Activated T-cell treated with anti-CD3 and anti-CD28 coated beads, Interleukin-2, amount 50 U/mL, for 24 hours (primary cell): ENCODE measurements at places on chromosomes 5 and 9.

DNA sequence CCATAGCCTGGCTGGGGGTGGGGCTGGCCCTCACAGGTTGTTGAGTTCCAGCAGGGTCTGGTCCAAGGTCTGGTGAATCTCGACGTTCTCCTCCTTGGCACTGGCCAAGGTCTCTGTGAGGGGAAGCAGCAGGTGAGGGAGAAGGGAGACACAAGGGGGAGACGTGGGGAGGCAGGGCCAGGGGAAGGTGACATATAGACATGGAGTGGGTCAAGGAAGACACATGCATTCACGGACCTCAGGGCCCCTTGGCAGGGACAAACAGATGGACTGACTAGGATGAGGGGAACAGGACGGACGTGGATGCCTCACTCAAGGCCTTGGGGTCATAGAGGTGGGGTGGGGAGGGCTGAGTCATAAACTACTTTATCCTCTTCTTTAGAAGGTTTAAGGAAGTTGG lies 7.7 kb downstream of the TPM2 start:
- DNase-seq, result no peak

GRCh38 chr5:122844910-122845228 lies 544 bp upstream of the SNX24 start:
- DNase-seq, result no peak

DNA sequence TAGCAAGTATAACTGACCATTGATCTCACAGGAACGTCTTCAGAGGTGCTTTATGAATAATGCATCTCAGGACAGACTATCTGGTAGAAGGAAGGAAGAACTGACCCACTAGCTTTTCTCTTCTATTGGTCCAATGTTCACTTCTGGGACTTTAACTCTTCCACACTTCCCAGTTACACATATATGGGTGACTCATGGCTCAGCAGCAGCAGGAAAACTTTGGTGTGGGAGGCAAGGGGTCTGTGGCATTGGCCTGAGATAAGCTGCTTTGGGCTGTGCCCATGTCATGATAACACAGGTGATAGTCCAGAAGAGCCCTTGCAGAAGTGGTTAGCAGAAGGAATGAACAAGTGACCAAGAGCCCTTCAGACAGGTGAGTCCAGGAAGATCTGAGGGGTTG lies 148.8 kb downstream of the RAB3C start:
- DNase-seq, result no peak

DNA sequence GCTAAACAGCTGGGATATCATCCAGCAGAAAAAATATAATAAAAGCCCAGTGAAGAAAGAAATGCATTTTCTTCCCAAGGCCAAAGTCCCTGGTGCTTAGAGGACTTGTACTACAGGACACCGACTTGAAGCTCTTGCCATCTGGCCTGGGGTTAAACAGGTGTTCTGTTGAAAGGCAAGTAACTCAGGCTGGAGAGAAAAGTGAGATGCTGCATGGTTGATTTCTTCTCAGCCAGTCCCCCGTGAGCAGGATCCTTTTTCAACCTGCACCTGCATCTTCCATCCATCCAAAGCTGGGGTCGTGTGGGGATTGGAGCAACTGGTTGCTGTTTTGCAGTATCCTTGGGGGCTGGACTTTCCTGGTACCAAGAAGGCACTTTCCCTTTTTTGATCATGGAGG lies 146.1 kb upstream of the RPS23 start:
- no peak for DNase-seq

- no peak for DNase-seq
These were observed 63.3 kb upstream of the TAF1L start for GRCh38 chr9:32698706-32699277.

- no peak for DNase-seq
These were observed 218.4 kb downstream of the ANXA1 start for GRCh38 chr9:73370053-73370452.

GRCh38 chr5:8721536-8721935 lies 824.3 kb downstream of the SEMA5A start:
- DNase-seq, result no peak

GRCh38 chr9:92564982-92565381 lies 29.2 kb upstream of the ECM2 start:
- DNase-seq, result no peak

DNA sequence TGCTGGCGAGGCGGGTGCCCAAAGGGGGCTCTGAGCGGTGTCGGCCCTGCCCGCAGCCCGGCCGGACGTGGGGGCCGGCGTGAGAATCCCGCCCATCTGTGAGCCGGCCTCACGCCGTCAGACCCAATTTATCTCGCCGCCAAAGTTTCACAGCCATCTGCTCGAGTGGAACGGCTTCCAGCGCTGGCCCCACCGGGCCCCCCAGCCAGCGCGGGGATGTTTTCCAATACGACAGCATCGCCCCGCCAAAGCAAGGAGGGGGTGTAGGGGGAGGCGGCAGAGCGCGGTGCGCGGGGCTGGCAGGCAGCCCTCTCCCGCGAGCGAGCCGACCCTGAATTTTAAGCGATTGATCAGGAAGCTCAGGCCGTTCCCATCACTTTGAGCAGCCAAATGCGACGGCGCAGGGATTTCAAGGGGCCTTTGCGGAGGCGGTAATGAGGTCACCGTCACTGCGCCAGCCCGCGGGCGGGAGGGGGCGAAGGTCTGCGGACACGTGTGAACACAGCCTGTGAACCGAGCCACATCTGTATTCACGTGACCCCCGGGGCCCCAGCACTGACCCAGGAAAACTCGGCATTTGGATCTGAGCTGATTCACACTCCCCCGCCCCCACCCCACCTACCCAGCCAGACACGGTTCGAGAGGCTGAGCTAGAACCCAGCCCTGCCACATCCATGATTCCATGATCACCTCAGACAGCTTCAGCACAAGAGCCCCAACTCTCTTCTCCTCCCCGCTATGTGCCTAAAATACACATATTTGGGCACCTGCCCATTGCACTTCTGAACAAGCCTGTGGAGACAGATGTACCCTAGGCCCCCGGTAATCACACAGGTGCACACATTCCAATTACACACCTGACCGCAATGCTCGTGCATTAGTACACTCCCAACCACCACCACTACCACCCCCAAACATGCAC lies 47.8 kb upstream of the PSD2 start:
- peak; percentile 71 for DNase-seq

DNA sequence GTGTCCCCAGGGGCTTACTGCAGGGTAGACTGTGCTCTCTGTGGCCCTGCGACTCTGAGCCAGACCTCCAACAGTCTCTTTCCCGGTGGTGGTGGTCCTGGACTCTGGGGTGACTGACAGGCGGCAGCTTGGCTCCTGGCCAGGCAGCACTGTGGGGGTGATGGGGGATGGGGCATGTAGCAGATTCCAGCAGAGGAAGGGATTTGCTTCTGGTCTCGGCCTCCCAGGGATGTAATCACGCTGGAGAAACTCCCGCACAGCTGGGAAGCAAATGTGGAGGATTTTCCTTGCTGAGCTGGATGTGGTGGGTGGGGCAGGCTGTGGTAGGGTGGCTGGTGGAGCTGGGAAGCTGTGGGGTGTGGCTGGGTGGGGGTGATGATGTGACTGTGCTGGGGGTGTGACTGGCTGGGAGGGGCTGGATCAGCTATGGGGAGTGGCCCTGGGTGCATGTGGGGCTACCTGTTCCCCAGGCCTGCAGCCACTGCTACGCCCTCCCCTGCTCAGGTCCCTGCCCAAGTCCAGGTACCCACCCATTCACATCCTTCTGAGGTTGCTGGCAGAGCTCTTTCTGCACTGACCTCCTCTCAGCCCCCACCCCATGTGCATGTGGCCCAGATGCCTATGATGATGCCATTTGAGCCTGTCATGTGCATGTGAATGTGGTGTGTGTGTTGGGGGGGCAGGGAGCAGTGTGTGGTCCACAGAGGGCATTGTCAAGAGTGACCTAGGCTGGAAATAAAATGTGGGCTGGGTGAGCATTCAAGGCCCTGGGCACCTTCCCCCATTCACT lies 3.8 kb downstream of the NDST1 start:
- no peak for DNase-seq

GRCh38 chr5:140044041-140044440 lies 942 bp upstream of the NRG2 start:
- no peak for DNase-seq

DNA sequence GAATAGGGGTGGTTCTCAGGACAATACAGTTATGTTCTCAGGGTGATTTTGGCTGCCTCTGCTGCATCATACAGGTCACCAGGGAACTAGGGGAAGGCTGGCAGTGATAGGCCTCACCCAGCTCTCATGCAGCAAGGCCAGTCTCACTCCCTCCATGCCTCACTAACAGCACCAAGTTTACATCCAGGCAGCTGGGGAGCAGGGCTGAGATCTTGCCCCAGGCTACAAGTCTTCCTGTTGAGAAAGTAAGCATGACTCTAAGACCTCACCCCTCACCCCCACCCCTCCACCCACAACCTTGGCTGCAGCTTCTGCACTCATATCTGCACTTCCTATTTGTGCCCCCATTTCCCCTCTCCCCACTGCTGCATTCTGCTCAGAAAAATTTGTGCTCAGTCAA lies 481.2 kb downstream of the ACTL7B start:
- no peak for DNase-seq

DNA sequence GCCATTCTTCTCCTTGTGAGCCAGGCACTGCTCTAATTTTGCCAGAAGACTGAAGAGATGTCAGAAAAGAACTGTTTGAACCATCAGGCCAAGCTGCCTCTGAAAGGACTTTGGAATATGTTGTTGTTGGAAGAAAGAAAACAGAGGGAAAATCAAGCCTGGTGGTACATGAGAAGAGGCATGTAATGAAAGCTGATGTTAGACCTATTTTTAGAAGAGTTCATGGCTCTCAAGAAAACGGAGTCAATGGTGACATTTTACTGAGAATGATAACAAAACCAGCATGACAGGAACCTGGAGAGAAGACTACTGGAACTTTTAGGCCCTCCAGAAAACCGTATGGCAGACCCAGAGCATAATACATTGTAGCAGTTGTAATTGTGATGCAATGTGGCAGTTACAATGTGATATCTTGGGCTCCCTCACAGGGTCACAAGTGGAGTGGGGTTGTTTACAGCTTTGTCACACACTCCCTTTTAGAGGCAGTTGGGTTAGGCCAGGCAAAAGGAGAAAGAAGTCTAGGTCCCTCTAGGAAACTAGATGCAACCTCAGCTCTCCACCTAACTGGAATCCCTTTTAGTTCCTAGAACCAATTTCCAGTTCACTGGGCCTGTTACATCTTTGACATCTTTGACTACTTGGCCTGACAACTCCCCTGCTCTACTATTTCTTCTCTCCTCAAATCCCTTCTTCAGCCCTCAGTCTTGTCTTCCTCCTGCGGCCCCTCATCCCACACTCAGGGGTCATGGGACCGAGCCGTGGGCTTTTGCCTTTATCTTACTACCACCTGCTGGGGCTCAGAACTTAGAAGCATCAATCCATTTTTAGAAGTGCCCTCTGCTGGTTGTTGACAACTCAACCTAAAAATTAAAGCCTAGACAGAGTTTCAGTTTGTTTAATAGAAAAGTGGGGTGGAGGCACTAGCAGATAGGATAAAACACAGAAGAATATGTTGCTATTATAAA lies 61.2 kb upstream of the JAK2 start:
- peak; percentile 37 for DNase-seq

DNA sequence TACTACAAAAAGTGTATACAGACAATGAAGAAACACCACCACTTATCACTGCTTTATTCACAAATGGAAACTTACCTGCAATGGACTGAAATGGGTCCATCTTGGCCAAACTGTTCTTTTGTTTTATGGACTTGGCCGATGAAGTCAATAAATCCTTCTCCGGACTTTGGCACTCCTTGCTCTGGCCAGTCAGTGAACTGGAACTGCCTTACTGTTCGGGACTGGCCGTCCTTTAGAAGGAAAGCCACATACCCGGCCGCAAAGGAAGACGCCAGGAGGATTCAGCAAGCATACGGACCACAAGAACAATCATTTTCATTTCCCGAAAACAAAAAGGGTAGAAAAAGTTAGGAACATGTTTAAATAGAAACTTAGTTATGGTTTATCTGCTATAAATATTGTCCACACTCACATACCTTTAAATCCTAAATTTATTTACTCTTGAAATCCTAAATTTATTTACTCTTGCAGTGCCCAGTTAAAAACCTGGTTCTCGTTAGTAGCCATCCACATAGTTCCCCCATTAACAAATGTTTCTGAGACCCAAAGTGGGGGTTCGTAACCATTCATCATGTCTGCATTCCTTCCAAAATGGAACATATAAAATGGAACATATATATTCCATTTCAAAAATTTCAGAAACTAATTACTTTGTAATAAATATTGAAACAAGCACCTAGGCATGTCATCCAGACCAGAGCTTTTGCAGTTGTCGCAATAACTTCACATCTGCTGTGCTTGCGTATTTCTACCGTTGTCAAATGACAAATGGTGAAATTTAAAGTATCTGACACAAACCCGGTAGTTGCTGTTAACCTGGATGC lies 532.1 kb upstream of the DMAC1 start:
- DNase-seq, result no peak

DNA sequence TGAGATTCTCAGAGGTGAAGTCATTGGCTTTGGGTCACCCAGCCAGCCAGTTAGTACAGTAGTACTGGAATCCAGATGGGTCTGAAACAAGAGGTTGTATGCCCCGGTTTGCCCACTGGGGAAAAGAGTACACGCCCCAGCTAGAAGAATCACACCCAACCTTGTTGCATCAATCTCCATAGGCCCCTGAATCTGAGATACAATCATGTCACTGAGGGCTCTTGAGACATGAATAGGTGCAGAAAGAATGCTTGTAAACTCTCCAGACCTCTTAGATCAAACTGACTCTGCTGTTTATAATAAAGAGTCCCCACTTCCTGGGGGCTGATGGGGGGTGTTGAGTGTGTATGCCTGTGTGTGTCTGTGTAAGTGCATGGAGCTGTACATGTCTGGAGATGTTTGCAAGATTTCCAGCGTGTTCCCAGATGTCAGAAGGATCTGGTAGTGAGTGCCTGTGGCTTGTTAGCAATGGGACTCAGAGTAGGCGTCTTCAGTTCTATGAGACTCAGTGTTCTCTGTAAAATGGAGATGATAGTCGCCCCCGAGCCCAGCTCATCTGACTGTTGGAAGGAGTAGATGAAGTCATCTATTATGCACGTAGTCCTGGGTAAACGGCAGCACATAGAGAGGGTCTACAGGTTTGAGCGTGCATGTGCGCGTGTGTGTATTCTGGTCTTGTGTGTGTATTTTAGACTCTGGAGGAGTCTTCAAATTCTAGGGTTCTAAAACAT lies 48.2 kb downstream of the COL27A1 start:
- DNase-seq, result no peak

GRCh38 chr5:40502736-40503135 lies 177.0 kb upstream of the PTGER4 start:
- no peak for DNase-seq

DNA sequence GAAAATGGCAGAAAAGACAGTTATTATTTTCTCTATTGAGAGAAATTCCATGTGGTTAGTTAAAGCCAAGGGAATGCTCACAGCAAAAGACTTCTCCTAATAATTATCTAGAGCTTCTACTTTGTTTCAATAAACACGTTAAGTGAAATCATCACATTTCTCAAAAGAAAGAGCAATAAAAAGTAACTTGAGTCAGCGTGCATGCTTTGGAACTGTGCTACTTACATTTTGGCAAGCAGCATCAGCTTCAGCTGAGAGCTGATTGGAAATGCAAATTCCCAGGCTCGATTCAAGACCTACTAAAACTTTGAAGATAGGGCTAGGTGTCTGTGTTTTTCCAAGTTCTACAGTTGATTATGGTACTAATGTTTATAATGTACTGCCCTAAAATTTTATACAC lies 132.1 kb downstream of the CDH18 start:
- DNase-seq, result no peak

GRCh38 chr9:98678244-98678842 lies 30.4 kb downstream of the GABBR2 start:
- DNase-seq, result no peak

- DNase-seq, result no peak
These were observed 1.1 kb downstream of the SLCO4C1 start for GRCh38 chr5:102294886-102295395.

- peak; percentile 35 for DNase-seq
These were observed 9.9 kb upstream of the CXXC5 start for GRCh38 chr5:139638090-139638735.

GRCh38 chr9:128175102-128175563 lies 15.1 kb downstream of the BBLN start:
- DNase-seq, result no peak
